ENCODE measurements at places on chromosomes 13 and 19.

- no peak for DNase-seq
Measured at GRCh38 chr13:91318886-91319285, 28.6 kb upstream of the MIR17HG start.

- peak; percentile 15 for DNase-seq
Measured at GRCh38 chr19:6103217-6103644, 7.1 kb downstream of the RFX2 start.

GRCh38 chr19:35048911-35049411 lies 7.4 kb downstream of the HPN start:
- DNase-seq: no peak

- no peak for DNase-seq
Measured at GRCh38 chr13:98771838-98772611, 19.6 kb upstream of the SLC15A1 start.

DNA sequence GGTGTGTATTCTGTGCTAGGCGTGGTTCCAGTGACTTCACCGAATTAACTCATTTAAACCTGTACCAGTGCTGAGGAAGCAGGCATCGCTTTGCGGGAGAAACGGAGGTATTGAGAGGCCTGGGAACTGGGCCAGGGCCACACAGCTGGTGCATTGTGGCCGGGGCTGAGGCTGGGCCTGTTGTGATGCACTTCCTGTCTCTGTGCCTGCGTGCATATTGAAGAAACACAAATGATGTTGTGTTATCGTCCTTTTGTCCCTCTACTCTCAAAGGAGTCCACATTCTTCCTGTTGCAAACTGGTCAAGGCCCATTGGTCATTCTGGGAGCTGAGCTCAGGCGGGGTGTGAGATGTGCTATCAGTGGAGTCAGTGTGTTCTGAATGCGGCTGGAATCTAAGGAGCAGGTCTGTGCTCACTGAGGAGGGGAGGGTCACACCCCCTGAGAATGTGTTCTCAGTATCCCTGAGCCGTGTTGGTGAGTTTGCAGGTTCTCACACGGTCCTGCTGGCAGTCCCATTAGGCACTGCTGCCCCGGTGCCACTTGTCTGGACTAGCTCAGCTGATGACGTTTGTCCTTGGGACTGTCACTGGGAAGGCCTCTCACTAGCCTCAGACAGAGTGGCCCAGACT lies 62.1 kb downstream of the ARHGEF7 start:
- no peak for DNase-seq

DNA sequence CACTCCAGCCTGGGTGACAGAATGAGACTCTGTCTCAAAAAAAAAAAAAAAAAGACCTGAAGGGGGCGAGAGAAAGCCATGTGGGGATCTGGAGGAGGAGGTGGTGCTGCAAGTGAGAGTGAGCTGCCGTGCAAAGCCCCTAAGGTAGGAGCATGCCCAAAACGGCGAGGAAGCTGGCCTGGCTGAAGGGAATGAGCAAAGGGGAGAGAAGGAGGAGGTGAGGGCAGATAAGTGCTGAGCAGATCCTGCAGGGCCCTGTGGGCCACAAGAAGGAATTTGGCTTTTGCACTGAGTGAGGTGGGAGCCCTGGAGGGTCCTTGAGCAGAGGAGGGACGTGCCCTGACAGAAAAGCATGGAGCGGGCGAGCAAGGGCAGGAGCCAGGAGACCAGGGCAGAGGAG lies 19.4 kb upstream of the ADGRE5 start:
- no peak for DNase-seq

- no peak for DNase-seq
Measured at GRCh38 chr13:65103351-65103750, 2126.8 kb downstream of the PCDH9 start.

All from SW 1271 (cell line).